SW 1271 (cell line): ENCODE measurements at places on chromosomes 13 and 19.

DNA sequence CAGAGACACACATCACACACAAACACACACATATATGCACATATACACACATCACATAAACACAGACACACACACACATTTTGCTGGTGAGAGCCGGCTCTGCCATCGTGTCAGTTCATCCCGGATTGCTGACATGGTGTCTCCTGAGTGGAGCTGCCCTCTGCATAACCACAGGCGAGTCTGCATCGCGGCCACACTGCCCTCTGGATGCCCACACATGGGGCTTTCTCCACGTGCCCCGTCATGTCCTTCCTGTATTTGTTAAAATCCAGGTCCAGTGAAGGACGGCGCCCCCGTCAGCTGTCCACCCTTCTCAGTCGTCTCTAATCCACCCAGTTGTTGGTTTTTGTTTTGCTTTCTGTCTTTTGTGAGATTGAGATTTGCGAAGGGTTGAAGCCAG lies 52.6 kb upstream of the F7 start:
- no peak for DNase-seq

- no peak for DNase-seq
These were observed 637 bp upstream of the PDS5B start for GRCh38 chr13:32585550-32586079.

DNA sequence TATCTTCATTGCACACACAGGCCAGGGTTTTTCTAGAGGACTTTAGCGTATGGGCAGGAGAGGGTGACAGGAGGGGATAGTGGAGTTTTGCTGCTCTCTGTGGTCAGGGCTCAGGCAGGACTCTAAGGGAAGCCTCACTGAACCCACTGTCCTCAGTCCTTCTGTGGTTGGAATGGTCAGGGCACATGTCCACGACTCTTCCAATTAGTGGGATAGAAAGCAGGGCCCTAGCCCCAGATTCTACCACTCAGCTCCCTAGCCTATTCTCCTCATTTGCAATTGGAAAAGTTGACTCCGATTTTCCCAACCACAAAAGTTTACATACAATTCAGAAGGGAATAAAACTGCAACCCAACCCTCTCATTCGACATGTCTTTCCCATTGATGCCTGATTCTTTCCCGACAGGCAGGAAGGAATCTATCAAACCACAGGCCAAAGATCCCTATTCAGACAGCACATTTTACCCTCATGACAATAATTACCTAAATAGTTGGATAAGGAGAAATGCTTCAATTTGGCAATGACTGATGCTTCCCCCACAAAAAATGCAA lies 38.2 kb downstream of the TGDS start:
- DNase-seq: no peak

DNA sequence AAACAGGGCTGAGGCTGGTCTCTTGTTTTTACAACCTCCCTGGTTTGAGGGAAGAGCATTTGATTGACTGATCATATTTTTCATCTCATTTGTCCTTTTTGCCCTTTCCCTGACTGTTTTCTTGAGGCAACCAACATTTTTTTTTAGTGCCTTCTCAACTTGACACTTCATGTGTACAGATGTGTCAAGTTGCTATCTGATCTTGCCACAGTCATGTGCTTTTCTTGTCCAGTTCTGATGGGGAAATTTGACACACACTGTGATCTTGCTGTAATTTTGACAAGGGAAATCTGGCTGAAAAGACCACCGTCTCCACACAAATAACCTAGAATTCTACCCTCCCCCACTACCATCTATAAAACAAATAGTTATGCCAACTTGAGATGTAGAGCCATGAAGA lies 329.6 kb downstream of the KCTD12 start:
- no peak for DNase-seq

GRCh38 chr19:20351244-20351643 lies 184.2 kb downstream of the ZNF486 start:
- DNase-seq: no peak

- DNase-seq: no peak
These were observed 367.2 kb downstream of the DNAJC15 start for GRCh38 chr13:43390619-43391018.

DNA sequence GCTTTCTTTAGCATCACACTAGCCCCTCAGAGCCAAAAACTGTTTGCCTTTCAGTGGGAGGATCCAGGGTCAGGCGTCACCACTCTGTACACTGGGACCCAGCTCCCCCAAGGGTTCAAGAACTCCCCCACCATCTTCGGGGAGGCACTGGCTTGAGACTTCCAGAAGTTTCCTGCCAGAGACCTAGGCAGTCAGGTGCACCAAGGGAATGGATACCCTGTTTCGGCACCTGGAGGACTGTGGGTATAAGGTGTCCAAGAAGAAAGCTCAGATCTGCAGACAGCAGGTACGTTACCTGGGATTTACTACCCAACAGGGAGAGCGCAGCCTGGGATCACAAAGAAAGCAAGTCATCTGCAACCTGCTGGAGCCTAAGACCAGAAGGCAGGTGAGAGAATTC lies 603.0 kb downstream of the UQCRFS1 start:
- DNase-seq: no peak

- DNase-seq: no peak
These were observed 6.4 kb upstream of the FOXO1 start for GRCh38 chr13:40672765-40673397.

DNA sequence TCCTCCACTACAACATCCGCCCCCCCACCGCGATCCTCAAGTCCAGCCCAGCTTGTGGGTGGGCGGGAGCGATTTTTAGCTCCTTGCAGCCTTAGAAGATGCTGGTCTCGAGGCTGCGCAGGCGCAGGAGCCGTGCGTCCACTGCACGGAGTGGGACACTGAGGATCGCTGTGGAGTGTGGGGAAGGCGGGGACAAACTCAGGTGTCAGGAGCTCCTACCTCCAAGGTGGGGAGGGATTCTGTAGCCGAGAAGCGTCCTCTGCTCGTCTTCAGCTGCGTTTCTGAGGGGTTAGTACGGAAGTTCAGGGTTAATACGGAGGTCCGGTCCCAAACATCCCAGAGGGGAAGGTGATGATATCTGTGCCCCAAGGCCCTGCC lies at the start of gene RTBDN:
Gene RTBDN, minus strand, starts transcription at position 14 of the 378 bp plus-strand sequence. CDS start 4,600 bp downstream, outside the sequence.
- DNase-seq: no peak

DNA sequence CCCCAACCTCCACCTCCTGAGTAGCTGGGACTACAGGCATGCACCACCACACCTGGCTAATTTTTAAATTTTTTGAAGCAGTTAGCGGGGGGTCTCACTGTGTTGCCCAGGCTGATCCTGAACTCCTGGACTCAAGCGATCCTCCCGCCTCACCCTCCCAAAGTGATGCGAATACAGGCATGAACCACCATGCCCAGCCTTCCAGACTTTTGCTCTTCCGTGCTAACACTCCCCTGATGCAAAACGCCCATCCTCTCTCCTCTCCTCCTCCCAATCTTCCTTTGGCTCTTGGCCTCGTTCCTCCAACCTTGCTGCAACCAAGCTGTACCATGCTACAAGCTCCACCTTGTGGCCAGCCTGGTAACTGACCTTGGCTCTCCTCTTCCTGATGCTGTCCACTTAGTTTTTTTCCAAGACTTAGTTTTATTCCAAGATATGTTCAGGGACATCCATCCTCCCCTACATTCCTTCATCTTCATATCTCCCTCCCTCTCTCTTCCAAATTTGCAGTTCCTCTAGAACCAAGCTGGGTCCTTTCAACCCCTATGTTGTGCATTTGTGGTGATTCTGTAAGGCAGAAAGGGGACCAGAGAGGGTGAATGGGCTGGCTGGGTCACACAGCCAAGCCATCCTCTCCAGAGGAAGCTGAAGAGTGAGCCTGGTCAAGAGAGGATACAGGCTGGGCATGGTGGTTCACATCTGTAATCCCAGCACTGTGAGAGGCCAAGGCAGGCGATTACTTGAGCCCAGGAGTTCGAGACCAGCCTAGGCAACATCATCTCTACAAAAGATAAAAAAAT lies 32.8 kb downstream of the TINCR start:
- no peak for DNase-seq

DNA sequence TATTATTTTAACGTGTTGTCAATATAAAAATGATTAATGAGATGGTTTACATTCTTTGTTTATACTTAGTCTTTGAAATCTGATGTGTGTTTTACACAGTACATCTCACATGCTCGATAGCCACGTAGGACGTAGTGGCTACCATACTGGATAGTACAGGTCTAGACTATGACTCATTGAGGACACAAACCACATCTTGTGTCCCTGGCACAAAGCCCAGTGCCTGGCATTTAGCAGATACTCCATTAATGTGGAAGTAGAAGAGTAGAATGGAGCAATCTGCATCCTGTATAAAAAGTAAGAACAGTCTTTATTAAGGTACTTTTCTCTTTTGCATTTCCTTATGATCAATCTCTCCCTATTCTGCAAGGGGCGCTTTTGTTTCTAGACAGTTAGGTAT lies 49.0 kb upstream of the FRY start:
- no peak for DNase-seq

DNA sequence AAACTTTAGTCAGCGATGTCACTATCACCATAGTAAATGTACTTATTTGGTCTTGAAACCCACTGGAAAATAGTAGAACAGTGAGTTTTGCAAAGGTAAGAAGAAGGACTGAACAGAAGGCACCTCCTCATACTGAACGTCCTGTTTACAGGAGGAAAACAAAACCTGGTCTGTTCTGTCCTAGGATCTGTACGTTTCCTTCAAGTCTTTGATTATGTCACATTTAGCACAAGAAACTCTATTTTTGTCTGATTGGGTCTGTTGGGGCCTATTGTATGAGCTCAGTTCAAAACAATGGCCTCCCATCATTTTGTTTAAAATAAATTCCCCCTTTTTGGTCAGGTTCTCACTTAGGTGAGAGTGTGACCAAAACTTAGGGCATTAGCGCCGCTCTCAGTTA lies 11.2 kb upstream of the CFAP97D2 start:
- DNase-seq: no peak

- DNase-seq: no peak
These were observed 36.3 kb upstream of the SGCG start for GRCh38 chr13:23144431-23144830.

DNA sequence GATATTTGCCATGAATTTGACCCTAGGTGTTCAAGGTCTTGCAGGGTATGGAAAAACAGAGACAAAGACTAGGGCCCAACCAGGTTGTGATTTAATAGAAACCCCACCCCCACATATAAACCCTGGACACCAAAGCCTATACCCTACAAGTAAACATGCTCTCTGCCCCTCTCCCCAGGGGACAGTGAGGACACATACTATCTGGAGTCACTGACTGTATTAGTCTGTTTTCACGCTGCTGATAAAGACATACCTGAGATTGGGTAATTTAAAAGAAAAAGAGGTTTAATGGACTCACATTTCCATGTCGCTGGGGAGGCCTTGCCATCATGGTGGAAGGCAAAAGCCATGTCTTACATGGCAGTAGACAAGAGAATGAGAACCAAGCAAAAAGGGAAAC lies 88.3 kb downstream of the RAP2A start:
- no peak for DNase-seq

GRCh38 chr19:47331931-47332547 lies at the start of gene C5AR2:
Gene C5AR2, plus strand, starts transcription at chr19:47332175. Its CDS starts 8,625 bp downstream, at chr19:47340800.
- no peak for DNase-seq

- DNase-seq: no peak
These were observed 59.9 kb upstream of the TPP2 start for GRCh38 chr13:102536695-102537485.

- DNase-seq: no peak
These were observed 261.7 kb downstream of the ITGBL1 start for GRCh38 chr13:101714195-101714594.

- DNase-seq: no peak
These were observed 4.7 kb upstream of the ZNF444 start for GRCh38 chr19:56136362-56136761.

DNA sequence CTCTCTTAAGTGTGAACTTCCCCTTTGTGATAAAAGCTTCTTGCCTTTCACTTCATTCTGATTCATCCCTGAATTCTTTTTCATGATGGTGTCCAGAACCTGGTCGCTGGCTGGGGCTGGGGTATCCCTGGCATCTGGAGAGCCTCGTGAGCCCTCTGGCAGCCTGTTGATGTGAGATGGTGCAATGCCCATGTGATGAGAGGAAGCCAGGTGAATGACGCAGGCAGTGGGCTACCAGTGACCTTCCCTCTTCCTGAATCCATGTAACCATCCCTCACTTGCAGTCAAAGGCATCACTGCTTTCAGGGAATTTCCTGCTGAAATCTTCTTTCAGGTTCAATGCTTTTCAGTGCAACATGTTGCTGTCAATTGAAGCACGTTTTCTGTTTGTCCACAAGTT lies 158.6 kb upstream of the SLC10A2 start:
- no peak for DNase-seq

- no peak for DNase-seq
These were observed 1861.3 kb downstream of the PCDH9 start for GRCh38 chr13:65368832-65369231.

- DNase-seq: peak; percentile 89
These were observed 48.7 kb downstream of the LYL1 start for GRCh38 chr19:13053761-13054625.

GRCh38 chr13:96071504-96071903 lies 18.3 kb upstream of the UGGT2 start:
- no peak for DNase-seq

DNA sequence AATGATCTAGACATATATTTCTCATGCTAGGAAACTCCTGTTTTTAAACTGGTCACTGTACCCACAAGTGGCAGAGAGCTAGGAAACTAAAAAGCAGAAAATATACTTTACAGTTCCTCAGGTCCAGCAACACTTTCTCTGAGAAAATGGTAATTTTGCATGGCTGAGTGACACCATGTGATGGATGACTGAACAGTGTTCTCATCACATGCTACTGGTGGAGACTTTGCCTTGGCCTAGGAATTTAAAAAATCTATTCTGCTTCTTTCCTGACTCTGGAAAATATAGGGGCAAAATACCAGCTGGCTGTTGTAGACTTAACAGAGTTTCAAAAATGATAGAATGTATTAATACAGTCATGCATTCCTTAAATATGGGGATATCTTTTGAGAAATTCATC lies 50.0 kb downstream of the LATS2 start:
- no peak for DNase-seq

- no peak for DNase-seq
These were observed at the start of gene CNOT3 for GRCh38 chr19:54137699-54138488. Gene CNOT3, plus strand, starts transcription at chr19:54137762. Its CDS starts 5,217 bp downstream, at chr19:54142979.

DNA sequence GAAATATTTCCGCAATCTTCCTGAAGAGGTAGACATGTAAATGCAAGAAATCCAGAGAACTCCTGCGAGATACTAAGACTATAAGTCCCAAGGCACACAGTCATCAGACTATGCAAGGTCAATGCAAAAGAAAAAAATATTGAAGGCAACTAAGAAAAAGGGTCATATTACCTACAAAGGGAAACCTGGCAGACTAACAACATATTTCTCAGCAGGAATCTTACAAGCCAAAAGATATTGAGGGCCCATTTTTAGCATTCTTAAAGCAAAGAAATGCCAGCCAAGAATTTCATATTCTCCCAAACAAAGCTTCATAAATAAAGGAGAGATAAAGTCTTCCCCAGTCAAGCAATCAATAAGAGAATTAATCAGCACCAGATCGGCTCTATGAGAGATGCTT lies 298.5 kb upstream of the ATXN8OS start:
- DNase-seq: no peak

- DNase-seq: no peak
These were observed 237.0 kb downstream of the TUBA3C start for GRCh38 chr13:18944501-18945068.

- DNase-seq: no peak
These were observed 15.9 kb upstream of the OLFM4 start for GRCh38 chr13:53012707-53013106.

DNA sequence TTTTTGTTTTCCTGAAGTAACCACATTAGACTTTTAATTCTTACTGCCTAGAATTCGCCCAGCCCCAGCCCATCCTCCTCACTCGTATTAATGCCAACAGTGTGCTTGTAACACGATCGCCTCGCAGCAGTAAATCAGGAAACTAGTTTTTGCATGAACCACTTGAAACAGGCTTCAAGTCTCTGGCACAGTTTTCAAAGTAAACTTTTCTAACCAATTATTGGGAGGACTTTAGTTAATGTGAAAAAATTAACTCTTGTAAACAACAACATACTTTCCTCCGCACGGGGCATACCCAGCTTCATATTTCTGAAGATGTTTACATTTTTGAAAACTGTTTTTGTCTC lies 39.2 kb downstream of the TNFRSF19 start:
- DNase-seq: no peak
